ENCODE measurements at places on chromosomes 1 and 21.

- no peak for DNase-seq
Measured at GRCh38 chr1:246367041-246367440, 140.0 kb downstream of the SMYD3 start.

DNA sequence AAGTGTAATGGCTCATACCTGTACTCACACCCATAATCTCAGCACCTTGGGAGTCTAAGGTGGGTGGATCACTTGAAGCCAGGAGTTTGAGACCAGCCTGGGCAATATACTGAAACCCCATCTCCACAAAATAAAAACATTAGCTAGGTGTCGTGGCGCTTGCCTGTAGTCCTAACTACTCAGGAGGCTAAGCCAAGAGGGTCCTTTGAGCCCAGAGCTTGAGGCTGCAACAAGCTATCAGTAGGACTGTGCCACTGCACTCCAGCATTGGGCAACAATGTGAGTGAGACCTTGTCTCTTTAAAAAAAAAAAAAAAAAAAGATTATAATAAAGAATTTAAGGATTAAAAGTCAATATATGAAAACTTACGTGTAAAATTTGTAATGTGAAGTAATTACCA is 11.7 kb downstream of the BPNT1 start:
- no peak for DNase-seq

DNA sequence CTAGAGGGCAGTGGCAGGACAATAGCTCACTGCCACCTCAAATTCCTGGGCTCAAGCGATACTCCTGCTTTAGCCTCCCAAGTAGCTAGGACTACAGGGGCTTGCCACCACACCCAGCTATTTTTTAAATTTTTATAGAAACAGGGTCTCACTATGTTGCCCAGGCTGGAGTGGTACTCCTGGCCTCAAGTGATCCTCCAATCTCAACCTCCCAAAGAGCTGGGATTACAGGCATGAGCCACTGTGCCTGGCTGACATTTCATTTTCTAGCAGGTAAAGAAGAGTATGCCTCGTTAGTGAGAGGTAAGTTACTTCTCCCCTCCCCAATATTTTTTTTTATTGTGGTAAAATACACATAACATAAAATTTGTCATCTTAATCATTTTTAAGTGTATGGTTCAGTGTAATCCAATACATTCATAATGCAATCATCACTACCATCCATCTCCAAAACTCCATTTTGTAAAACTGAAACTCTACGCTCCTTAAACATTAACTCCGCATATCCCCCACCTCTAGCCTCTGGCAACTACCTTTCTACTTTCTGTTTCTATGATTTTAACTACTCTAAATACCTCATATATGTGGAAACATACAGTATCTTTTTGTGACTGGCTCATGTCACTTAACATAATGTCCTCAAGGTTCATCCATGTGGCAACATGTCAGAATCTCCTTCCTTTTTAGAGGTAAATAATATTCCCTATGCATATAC is 22.4 kb downstream of the ZZZ3 start:
- DNase-seq: no peak

DNA sequence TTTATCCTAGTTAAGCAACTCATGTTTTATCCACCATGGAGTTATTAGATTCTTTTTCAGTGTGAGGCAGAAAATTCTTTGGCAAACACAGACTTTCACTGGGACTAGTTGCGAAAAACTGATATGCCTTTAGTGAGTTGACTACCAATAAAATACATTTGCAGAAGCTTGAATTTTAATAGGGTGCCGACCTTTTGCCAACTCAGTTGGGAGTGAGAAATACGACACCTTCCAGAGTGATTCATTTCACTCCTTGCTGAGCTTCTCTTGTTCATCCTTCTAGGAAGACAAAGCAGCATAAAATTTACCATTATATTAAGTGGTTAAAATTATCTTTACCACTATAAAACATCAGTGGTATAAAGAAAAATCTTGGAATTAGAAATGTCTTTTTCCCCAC is 1.2 kb upstream of the KRTAP23-1 start:
- DNase-seq: no peak

DNA sequence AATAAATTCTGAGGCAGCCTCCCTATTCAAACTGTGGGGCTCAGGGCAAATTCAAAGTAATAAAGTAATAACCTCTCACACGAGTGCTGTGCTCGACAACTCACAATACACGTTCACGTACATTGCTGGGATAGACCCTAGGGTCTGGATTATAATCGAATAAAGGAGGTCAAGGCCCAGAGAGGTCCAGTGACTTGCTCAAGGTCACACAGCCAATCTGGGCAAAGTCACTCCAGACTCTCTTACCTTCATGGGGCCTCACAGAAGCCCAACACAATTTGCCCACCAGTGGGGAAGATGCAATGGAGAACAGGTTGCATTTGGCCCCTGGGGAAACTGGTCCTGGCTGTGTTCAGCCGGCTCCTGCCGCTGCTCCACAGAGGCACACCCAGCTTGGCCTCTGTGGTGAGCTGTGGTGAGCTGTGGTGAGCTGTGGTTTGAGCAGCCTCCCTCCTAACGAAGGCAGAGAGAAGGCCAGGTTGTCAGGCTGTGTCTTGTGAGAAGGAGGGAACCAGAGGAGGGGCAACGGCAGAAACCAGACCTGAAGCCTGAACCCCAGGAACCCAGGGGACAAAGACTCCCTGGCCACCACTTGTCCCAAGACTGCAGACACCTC is 35.1 kb downstream of the NUAK2 start:
- no peak for DNase-seq

GRCh38 chr21:44900559-44901251 is 20.0 kb downstream of the ITGB2 start:
- DNase-seq: no peak

DNA sequence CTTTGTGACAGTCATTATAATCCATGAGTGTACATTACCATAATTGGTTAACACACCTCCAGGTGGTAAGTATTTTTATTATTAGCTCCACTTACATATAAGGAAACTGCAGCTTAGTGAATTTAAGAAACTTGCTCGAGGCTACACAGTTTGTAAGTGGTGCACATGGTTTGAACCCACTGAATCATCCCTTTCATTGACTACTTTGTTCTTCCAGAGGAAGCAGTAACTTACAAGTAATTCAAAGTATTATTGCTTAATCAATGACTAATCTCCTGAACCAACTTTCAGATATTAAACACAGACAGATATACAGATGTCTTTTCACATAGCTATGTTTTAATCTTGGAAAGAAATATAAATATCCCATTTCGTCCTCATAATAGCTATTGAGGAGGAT is 18.7 kb upstream of the CLDN8 start:
- DNase-seq: no peak
